Pancreas (tissue), 10 donors: ENCODE measurements at places on chromosomes 12 and 14. TPM values are rescaled to one million over a fixed set of nuclear protein-coding genes. Genes with fewer than 3 reads are reported as not detected.

Gene TMEM260
- polyA plus RNA-seq, result 8.4 TPM

Gene KERA
- not detected for polyA plus RNA-seq

Gene MUCL1
- not detected for polyA plus RNA-seq

Gene ENDOU
- 0.23 TPM for polyA plus RNA-seq

Gene PAPLN
- 6.6 TPM for polyA plus RNA-seq

Gene E2F7
- not detected for polyA plus RNA-seq

Gene KLRB1
- polyA plus RNA-seq, result not detected
